ENCODE measurements at places on chromosomes 6 and 20.
A peak's percentile ranks its signal among the peaks of the same experiment; 100 is the strongest.

DNA sequence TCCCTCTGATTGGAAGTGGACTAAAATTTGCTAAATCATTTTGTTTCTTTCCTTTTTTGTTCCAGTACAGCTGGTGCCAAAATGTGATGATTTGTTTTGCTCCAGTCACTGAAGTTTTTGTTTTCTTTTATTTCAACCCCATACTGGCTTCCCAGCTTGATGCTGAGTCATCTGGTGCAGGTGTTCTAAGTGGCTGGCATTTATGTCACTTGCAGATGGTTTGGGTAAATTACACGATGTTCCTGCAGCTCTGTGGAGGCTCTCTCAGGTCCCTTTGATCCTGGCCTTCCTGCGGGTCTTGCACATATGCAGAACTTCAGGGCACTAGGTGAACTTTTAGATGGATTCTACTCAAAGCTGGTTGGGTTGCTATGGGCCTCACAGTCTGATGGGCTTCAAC lies 577.7 kb downstream of the HAO1 start:
- no peak for DNase-seq

- no peak for DNase-seq
Observed at GRCh38 chr6:81228912-81229555, 523.4 kb downstream of the TENT5A start.

- peak; percentile 4 for DNase-seq
Observed at GRCh38 chr6:2221726-2222274, 23.6 kb downstream of the GMDS start.

- DNase-seq: peak; percentile 57
Observed at GRCh38 chr6:26295691-26296555, 69.1 kb upstream of the BTN3A2 start.

- DNase-seq: peak; percentile 7
Observed at GRCh38 chr6:28977341-28978132, 27.6 kb downstream of the ZNF311 start.

DNA sequence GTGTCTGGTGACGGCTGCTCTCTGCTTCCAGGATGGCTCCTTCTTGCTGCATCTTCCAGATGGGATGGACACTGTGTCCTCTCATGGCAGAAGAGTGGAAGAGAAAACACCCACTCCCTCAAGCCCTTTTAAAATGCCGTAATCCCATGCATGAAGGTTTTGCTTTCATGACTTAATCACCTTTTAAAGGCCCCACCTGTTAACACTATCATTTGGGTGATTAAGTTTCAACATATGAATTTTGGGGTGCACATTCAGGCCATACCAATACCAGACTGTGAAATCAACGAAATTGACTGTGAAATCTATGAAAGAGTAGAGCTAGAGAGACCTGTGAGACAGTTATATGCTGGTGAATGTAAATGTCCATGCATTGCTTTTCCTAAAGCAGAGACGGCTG lies 374.3 kb upstream of the CHD6 start:
- no peak for DNase-seq

GRCh38 chr6:168043848-168044415 lies 35.1 kb downstream of the FRMD1 start:
- no peak for DNase-seq

DNA sequence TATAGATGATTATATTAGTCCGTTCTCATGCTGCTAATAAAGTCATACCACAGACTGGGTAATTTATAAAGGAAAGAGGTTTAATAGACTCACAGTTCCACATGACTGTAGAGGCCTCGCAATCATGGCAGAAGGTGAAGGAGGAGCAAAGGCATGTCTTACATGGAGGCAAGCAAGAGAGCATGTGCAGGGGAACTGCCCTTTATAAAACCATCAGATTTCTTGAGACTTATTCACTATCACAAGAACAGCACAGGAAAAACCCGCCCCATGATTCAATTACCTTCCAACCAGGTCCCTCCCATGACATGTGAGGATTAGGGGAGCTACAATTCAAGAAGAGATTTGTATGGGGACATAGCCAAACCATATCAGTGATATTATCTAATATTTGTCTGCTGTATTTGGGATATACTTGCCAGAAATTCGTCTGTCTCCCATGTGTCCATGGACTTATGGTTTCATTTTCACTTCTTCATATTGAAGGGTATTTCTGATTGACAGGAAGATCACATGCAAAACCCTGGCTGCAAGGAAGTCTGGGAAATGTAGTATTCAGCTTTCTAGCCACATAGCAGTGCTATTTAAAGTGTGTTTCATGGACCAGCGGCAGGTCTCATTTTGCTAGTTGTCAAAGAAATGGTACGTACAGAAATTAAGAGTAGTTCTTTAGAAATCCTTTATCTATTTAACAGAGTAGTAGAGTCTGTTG lies 50.5 kb upstream of the PAK5 start:
- DNase-seq: no peak

All from bone marrow (tissue), 2 donors.